ENCODE measurements at places on chromosomes 13 and 19.

- DNase-seq, result no peak
These were observed 151.1 kb downstream of the LHFPL6 start for GRCh38 chr13:39451860-39452301.

DNA sequence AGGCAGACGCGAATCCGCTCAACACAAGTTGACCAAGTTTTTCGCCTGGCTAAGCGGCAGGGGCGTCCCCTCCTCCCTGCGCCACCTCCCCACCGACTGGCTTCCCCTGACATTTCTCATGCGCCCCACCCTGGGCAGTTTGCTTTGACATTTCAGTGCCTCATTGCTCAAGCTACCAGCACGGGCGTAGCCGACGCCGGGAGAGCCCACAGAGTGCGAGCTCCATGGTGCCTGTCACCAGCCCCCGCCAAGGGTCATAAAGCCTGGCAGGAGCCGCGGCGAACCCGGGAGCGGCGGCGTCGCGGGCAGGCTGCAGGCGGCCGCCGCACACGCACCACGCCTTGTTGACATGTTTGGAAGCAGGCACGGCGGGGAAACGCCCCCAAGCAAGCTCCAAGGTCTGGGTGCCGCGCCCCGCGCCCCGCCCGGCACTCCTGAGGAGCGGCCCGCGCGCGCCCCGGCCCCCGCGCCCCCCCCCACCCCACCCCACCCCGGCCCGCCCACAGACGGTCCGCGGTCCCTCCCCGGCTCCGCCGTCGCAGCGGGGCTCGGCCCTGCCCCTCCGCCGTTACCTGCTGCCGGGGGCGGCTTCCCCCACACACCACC is 601 bp downstream of the FBXL3 start:
- DNase-seq, result peak; percentile 76

- peak; percentile 82 for DNase-seq
These were observed 106.8 kb downstream of the NHLRC3 start for GRCh38 chr13:39144941-39145533.

GRCh38 chr13:97386801-97387484 is 47.0 kb upstream of the RAP2A start:
- no peak for DNase-seq

GRCh38 chr13:98320561-98321105 is 143.6 kb upstream of the RNF113B start:
- no peak for DNase-seq

GRCh38 chr13:45519493-45519892 is 54.8 kb downstream of the COG3 start:
- DNase-seq, result no peak

GRCh38 chr19:35066121-35066520 is 24.6 kb downstream of the HPN start:
- no peak for DNase-seq

- no peak for DNase-seq
These were observed 1388.0 kb downstream of the EFNB2 start for GRCh38 chr13:105147461-105147860.

- DNase-seq, result peak; percentile 43
These were observed 22.3 kb downstream of the NLRP11 start for GRCh38 chr19:55809381-55810058.

- peak; percentile 81 for DNase-seq
These were observed 35.7 kb upstream of the MATK start for GRCh38 chr19:3821857-3822364.

GRCh38 chr13:34214686-34215085 is 396.7 kb downstream of the RFC3 start:
- no peak for DNase-seq

- DNase-seq, result no peak
These were observed 14.6 kb upstream of the TMEM255B start for GRCh38 chr13:113744197-113745000.

- DNase-seq, result no peak
These were observed at the start of gene CEACAM21 for GRCh38 chr19:41575998-41576397. TSS of gene CEACAM21 (plus strand) at chr19:41576166. CDS start at chr19:41576275, 109 bp downstream.

- DNase-seq, result no peak
These were observed 138.6 kb downstream of the MIPEP start for GRCh38 chr13:23750383-23751121.

DNA sequence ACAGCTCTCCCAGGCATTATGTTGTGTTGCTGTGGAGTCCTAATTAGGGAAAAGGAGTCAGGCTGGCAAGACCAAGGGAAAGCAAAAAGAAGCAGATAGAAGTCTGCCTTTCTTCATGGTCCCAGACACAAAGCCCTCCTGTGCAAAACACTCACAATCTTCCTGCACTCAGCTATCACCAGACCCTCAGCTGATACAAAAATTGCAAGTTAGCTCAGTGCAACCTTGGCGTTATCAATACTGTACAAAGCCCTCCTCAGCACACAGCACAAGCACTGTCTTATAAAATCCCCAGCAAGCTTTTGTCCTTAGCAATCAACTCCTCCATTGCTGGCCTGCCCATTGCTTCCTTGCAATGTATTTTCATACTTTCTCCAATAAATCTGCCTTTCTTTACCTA is 3.2 kb downstream of the OR7C2 start:
- no peak for DNase-seq

DNA sequence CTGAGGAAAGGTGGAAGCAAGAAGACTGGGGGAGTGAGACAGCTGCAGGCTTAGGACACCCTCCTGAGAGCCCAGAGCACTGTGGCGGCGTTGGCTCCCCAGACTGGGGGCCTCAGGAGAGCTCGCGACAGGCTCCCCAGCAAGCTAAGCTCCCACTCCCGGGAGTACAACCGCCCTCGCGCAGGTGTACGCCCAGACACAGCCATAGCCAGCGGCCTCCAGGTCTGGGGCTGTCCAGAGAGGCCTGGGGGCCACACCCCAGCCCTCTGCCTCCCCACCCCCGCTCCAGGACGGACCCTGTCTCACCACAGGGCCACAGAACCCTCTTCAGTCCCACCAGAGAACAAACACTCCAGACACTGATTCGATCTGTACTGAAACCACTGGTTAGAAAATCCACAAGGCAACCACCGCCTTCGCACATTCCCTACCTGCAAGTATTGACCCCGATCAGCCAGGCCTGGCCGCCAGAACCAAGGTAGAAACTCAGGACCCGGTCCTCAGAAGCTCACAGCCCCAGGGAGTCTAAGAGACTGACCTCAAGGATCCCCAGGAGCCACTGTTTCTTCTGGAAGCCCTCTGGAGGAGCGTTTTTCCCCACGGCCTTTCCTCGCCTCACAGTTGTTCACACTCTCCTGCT is 16.3 kb downstream of the ZIC5 start:
- DNase-seq, result no peak

DNA sequence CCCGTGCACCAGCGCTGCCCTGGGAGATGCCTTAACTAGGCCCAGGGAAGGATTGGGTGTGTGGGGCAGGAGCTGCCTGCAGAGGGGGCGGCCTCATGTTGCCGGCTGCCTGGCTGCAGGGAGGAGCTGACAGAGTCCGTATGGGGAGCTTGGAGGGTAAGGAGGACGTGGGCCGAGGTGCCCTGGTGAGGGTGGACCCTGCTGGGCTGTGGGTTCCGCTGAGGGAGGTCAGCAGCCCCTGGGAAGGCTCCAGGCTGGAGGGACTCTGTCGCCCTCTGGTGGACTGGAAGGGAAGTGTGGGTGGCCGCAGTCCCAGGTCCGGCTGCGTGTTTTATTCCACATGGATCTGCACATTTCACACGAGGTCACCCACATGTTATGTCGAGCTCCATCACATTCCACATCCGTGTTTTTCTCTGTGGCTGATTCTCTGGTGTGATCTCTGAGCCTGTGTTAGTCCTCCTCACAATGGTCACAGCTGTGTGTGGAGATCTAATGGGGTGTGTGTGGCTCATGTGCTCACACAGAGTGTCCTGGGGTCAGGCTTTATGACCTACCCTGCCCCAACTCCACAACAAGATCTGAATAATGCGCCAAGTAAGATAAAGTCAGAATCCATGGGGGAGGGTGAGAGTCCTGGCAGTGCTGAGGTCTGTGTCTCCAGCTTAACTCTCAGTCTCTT is 1.8 kb upstream of the CEACAM8 start:
- DNase-seq, result peak; percentile 54

DNA sequence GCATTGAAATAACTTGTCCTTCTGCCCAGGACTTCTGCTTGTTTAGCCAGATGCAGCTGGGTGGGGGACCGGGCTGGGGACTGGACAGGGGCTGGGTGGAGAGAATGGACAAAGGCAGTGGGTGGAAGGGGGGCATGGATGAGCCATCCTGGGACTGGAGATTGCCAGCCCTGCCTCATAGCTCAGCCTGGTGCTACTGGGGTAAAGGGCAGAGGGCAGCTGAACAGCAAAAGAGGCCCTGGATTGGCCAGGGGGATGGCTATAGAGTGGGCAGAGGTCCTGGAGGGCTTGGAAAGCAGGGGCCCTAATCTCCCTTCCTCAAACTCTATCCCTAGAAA is 17.7 kb upstream of the PLAUR start:
- no peak for DNase-seq

DNA sequence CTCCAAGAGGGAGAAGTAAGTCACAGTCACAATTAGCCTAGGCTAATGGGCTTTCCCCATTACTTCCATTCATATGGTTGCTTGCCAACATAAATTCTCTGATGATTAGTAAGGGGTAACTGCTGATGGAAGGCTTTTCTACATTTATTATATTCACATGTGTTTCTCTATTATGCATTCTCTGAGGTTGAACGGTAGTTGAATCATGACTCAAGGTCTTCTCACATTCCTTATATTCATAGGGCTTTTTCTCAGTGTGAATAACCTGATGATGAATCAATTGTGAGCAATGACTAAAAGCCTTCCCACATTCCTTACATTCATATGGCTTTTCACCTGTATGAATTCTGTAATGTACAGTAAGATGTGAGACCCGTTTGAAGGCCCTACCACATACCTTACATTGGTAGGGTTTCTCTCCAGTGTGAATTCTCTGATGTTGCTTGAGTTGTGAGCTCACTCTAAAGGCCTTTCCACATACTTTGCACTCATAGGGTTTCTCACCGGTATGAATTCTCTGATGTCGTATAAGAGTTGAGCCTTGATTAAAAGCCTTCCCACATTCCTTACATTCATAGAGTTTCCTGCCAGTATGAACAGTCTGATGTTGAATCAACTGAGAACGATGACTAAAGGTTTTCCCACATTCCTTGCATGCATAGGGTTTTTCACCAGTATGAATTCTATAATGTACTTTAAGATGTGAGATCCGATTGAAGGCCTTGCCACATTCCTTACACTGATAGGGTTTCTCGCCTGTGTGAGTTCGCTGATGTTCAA is 9.3 kb downstream of the ZNF582 start:
- DNase-seq, result no peak

Data from neural progenitor cell (in vitro differentiated cells).